OCI-M1 (cell line): ENCODE measurements at places on chromosomes 6 and 20.

DNA sequence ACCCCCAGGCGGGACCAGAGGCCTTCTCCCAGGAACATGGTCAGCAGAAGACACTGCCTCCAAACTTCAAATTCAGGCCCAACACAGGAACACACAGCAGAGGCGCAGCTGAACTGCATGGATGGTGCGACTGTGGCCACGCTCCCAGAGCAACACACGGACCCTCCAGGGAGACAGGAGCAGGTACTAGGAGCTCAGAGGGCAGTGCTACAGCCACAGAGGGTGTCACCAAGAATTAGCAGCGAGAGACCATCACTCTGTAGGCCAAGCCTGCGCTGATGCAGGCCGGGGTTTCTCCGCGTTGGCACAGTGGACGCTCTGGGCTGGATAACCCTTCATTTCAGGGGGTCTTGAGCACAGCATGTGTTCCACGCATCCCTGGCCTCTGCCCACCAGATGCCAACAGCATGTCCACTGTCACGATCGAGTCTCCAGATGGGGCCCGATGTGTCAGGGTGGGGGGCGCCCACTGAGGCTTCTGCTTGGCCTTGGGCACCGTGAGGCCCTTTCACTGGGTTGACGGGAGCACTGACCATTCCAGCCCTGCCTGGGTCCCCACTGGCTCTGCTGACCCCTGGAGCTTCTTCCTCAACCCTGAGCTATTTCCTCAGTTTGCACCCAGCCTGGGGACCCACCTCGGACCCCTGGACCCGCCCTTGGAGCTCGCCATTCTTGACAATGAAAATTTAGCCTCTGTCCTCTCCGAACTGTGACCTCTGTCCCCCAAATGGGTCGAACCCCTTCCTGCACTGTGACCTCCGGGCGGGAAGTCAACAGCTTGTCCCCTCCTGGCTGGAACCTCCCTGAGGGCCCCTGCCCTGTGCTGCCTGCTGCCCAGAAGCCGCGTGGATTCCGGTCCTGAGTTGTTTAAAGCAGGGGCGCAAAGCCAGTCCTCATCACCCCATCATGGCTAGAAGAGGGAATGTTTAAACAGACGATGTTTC is 239.4 kb downstream of the DLL1 start:
- DNase-seq, result no peak

DNA sequence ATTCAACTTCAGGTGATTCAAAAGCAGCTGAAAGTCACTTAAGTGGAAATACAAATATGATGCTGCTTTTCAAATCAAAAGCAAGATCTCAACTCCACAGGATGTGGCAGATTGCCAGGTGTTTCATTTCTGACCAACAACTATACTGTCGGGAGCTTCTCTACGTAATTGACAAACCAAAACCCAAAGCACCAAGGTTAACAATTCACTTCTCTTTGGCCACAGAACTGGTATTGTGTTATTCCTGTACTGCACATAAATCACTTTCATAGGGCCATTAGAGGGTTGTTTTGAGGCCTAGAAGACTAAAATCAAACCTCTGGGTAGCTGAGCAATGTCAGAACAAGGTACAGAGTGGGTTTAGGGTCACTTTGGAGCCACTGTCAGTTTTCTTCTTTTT is 169.7 kb downstream of the HAO1 start:
- no peak for DNase-seq

DNA sequence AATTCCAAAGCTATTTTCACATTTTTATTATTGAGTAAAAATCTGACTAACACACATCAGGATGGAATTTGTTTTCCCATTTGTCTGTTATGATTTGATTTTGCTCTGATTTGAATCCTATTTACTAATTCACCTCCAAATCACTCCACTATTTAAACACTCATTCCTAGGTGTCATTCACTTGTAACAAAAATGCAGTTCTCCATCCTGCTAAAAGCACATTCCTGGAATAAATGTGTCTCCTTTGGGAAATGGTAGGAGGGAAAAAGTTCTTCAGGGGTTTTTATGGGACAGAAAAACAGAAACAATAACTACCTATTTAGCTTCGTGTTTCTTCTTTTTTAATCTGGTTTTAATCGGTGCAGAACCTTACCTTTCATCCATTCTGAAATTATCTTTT is 494.1 kb upstream of the CITED2 start:
- no peak for DNase-seq

- DNase-seq, result no peak
Observed at GRCh38 chr6:41050536-41050935, 2.5 kb upstream of the APOBEC2 start.

DNA sequence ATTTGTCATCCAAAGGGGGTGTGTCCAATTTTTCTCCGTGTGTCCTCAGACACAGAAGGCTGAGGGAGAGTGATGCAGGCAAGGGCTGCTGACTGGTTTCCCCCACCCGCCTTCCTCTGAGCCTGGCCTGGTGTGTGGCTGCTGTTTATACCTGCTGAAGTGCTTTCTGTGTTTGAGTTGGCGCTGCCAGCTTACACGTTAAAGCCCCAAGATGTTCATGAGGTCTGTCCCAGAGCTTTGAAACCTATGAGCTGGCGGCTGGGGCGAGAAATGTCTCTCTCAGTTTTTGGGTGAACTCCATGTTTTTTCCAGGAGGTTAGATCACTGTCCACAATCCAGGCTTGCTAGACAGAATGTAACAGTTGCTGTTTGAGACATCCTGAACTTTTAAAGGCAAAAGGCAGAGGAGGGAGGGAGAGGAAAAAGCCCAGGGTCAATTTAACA is 69.0 kb upstream of the CCN2 start:
- DNase-seq, result no peak

- peak; percentile 64 for DNase-seq
Observed at GRCh38 chr20:63740070-63740626, 572 bp downstream of the SLC2A4RG start.

GRCh38 chr6:138086573-138087196 is 20.5 kb downstream of the PERP start:
- DNase-seq, result no peak

DNA sequence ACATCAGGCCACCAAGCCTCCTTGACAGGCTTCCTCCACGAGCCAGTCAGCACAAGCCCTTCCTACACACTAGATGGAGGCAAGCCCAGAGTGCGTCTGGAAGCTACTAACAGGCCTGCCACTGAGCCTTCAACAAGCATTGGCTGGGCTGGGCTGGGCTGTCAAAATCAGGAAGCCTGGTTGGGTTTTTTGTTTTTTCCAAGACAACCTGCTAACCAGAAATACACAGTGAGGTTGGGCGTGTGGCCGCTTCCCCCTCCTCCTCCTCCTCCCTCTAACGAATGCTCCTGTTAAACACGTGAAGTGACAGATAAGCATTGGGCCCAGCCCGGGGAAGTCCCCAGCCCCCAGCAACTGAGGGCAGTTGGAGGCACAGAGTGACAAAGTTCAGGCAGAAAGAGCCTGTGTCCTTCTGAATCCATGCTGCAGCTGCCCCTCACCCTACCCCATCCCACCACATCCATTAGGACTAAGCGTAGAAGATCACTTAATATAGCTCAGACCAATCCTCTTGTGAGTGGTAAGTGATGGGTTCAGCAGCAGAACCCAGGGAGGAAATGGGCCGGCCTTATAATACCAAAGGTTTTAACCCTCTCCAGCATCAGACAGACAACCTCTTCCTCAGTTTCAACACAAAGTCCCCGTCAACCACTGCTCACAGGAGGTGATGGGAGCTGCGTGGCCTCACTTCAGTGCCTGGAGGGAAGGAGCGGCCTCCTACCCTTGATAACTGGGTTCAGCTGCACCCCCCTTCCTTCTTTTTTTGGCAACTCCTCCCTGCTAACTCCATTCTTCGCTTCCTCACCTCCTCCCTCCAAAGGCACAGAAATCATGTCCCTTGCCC is 1.1 kb downstream of the NFATC2 start:
- peak; percentile 97 for DNase-seq

- no peak for DNase-seq
Observed at GRCh38 chr20:6311841-6312655, 189.2 kb upstream of the FERMT1 start.

DNA sequence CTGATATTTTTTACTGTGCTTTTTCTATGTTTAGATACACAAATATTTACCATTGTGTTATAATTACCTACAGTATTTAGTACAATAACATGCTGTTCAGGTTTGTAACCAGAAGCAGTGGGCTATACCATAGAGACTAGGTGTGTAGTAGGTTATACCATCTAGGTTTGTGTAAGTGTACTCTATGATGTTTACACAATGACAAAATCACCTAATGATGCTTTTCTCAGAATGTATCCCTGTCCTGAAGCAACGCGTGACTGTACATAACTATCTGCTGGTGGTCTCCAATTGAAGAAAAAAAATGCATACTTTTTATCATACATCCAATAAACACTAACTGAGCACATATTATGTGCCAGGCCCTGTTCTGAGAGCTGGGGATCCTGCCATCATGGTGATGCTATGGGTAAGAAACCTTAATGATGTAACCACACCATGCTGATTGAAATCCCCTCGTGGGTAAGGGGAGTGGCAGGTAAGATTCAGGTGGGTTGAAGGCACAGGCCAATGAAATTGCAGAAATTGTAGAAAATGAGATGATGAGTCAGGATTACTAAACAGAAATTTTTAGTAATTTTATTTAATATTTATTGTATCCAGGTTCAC is 76.8 kb downstream of the FYN start:
- no peak for DNase-seq

- DNase-seq, result no peak
Observed at GRCh38 chr6:162525181-162525580, 202.4 kb downstream of the PRKN start.
